ENCODE measurements at places on chromosomes 13 and 19.

- peak; percentile 7 for DNase-seq
Observed at GRCh38 chr13:72839831-72840426, 58.0 kb downstream of the PIBF1 start.

- no peak for DNase-seq
Observed at GRCh38 chr19:13083627-13084026, 19.0 kb downstream of the LYL1 start.

- peak; percentile 7 for DNase-seq
Observed at GRCh38 chr19:4583961-4584669, 24.6 kb upstream of the SEMA6B start.

GRCh38 chr19:51421229-51422052 is 4.0 kb upstream of the SIGLEC10 start:
- DNase-seq: no peak

GRCh38 chr13:107866941-107867623 is 348.3 kb downstream of the LIG4 start:
- DNase-seq: no peak

DNA sequence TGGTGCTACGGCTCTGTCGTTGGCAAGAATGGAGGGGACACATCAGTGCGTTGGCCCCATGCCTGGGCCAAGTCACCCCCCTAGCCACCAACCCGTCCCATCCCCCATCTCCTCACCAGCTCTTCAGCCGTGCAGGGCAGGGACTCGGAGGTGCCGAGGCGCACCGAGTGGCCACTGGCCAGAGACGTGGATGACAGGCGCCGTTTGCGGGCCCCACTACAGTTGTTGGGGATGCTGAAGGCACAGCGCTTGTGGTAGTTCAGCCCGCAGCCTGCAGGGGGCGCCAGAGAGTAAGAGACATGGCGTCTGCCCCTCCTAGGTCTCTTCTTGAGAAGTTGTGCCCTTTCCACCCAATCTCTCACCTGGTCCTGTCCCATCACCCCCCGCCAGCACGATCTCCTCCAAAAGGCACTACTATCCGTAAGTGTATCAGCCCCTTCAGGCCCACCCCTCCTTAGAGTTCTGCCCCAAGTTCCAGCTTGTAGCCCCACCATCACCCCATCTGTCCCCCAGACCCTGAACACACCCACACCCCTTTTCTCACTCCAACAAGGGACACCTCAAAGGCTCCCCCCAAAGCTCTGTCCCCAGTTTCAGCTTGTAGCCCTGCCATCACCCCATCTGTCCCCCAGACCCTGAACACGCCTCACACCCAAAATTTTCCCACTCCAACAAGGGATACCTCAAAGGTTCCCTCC is 12.4 kb downstream of the PRKD2 start:
- peak; percentile 69 for DNase-seq

DNA sequence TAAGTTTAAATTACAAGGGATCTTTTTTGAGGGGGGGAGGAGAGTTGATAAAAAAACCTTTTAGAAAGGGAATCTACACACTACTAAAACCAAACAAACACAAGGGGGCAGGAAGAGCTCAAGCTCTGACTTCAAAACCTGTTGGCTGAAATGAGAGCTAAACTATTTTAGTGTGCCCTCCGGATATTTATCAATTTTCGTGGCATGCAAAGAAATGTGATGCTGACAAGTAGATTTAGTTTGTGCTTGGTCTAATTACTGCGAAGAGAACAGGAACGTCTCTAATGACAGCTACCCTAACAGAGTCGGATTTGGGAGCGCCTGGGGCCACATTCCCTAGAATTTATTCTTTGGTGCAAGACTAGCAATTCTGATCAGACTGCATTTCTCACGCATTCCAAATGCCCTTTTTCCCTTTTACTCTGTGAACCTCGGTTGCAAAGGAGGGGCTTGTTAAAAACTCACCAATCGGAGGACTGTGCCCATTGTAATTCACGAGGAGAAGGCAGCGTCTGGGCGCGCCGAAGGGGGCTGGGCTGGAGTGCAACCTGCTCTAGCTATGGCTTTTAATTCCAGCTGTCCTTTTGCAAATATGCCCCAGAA is 802 bp upstream of the FREM2 start:
- no peak for DNase-seq

DNA sequence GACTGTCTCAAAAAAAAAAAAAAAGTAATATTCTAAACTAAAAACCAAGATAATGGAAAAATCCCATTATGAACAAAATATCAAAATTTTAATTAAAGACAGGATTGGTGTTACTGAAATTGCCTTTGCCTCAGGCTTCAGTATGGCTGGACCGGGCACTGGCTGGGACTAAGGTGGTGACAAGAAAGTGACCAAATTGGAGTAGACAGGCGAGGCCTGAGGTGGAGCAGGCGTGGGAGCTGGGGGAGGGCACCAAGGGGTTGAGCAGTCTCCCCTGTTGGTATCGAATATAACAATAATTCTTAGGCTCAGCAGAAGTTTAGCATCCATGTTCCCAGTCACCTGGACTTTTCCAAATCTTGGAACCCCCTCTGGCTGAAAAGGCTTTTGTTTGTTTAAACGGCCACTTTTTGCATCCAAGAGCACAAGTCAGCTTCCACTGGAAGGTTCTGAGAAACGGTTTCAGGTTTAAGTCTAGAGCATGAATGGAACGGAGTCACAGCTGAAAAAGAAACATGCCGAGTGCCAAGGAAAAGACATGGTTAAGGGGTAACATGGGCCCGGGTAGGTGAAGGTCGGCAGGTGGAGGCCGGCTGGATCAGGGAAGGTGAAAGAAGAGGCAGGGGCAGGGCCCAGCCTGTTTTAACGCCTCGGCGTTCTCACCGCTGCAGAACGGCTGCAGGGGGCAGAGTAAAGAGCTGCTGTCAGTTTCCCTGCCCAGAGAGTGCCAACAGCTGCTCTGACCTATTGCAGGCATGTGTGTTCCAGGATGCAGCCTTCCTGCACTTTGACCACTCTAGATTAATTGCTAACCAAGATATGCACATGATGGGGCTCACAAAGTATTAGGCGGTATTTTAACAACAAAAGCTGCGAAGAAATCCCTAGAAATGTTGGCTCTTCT is 104.4 kb downstream of the TM9SF2 start:
- DNase-seq: peak; percentile 21

DNA sequence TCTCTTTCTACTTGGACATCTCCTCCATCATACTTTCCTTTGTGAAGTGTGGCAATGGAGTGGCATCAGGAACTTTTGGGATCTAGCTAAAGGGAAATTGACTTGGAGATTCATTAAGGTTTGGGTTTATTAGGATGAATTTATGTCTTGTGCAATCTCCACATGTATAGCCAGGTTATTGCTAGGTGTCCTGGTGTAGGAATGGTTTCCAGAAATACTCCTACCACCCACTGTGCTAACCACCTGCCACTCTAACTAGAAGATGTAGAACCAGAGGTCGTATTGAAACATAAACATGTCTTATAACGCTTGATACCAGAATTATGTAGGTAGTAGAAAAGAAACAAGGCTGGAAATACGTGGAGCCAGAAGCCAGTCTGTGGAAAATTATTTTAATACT is 38.1 kb upstream of the MED4 start:
- DNase-seq: no peak

DNA sequence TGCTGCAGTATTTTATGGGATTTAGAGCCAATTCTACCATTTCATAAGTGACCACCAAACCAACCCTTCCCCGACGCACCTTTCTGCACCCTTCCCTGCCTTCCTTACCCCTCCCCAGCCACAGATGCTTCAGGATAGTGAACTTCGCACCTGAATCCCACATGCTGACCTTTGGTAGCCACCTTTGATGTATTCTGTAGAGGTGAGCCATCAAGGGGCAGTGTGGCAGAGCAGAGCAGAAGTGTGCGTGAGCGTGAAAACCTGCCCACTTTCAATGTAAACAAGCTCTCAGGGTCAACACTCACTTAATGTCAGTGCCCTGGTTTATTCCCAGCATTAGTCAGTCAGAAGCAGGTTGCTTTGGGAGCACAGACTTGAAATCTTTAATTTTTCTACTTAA is 107.7 kb downstream of the FRY start:
- DNase-seq: no peak

DNA sequence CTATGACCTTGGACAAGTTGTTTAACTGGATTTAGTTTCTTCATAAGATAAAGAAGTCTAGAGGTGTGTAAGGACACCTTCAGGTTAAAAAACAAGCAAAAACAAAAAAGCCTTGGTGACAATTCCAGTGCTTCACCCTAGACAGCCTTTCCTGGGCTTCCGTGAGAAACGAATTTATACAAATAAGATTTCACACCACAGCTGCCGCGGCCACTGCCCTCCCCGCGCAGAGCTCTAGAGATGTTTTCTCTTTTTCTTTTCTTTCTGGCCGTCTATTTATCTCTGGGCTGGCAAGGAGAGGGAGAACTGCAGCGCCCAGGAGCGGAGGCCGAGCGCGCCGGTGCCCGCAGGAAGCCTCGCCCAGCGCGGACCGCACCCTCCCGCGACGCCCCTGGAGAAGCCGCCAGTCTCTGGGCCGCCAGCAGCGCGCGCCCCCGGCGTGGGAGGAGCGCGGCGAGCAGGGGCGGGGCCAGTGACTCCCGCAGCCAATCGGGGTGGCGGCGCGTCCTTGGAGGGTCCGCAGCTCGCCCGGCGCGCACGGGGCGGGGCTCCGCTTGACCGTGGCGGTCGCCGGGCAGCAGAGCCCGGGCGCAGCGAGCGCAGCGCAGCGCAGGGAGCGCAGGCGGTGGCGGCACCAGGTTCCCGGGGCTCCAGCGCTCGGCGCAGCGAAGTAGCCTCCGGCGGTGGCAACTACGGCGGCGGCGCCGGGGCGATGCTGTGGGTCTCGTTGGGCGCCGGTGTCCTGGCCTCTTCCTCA is 107.0 kb downstream of the RXFP2 start:
- peak; percentile 1 for DNase-seq

- no peak for DNase-seq
Observed at GRCh38 chr19:16019691-16020448, 56.4 kb upstream of the TPM4 start.

DNA sequence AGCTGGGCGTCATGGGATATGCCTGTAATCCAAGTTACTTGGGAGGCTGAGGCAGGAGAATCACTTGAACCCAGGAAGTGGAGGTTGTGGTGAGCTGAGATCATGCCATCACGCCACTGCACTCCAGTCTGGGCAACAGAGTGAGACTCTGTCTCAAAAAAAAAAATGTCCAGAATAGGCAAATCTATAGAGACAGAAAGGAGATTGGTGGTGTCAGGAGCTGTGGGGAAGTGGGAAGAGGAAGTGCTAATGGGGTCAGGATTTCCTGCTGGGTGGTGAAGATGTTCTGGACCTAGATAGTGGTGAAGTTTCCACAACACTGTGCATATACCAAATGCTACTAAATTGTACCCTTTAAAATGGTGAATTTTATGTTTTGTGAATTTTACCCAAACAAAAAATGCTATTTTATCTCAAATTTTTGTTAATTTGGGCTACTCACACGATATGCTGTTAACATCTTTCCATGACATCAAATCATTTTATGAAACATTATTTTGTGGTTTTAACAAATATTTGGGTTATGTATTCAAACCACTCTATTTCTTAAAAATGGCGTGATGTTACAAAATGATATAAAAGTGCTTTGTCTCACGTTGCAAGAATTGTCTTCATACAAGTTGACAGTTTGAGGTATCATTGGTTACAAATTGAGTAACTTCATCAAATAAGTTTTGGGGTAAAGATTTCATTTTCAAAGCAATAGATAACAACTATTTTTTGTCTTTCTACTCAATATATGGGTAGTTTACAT is 7.4 kb upstream of the CYP4F3 start:
- DNase-seq: no peak

- no peak for DNase-seq
Observed at GRCh38 chr13:23455401-23456185, 22.1 kb upstream of the SACS start.

- peak; percentile 29 for DNase-seq
Observed at GRCh38 chr13:51895906-51896888, 34.4 kb downstream of the CCDC70 start.

DNA sequence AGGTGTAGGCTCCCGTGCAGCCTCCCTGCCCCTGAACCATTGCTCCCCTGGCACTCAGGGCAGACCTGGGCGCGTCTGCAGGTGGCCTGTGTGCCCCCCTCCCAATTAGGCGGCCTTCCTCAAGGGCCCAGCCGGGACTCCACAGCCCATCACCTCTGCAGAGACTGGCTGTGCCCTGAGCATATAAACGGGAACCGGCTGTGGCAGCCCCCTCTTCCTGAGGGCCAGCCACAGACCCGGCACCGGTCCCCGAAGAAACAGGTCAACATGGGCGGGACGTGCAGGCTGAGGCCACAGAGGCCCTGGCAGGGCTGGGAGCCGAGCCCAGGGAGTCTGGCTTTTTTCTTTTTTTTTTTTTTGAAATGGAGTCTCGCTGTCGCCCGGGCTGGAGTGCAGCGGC is 12.0 kb downstream of the PIAS4 start:
- DNase-seq: no peak

DNA sequence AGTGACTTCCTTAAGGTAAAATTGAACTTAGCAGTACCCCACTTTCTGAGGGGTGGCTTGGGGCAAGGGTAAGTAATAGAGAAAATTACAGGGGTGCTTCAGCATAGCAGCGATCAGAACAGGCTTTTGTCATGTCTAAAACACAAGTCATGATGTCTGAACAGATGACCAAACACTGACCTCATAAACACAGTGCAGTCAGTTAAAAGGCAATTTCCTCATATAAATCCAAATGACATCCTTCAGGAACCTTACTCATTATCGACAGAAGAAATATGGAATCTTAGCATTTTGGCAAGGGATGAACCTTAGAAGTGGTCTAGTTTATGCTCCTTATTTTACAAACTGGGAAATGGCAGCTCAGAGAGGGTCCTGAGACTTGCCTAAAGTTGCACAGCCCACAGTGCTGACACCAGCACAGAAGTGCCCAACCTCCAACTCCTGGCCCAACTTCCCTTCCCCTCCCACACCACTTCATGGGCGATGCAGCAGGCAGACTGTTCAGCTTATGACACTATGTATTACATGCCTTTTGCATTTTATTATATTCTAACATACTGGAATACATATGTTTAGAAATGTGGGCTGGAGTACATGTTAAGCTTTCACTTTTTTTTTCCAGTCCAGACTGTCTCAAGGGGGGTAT is 3.6 kb downstream of the GJA3 start:
- DNase-seq: no peak

DNA sequence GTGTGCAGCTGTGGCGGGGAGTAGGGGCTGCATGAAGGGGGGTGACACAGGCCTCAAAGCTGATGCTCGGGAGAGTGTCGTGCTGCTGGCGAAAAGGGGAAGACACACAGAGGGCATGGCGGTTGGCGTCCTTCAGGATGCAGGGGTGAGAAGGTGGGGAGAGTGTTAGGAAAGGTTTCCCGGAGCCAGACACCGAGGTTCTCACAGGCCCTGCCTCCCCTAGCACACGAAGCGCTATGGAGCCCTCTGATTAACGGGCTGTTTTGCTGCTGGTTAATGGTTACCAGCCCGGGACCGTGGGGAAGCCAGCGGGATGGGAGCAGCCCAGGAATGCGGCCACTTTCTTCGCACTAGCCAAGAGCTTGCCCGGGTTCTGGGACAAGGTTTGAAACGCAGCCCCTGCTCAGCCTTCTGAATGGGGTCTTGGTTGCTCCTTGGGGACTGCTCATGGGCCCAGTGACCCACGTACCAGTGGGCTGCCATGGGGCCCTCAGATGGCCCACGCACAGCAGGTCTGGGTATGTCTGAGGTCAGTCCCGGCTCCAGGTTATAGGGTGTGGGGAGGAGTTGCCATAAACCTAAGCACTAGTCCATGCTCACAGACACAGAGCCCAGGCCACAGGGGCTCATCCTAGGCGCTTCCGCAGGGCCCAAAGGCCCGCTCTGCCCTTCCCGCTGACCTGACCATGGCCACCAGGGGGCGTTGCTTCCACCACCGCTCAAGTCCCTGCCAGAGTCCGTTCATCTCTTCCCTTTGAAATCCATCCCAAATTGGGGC is 31.3 kb upstream of the ISYNA1 start:
- DNase-seq: peak; percentile 50

Measured in naive thymus-derived CD8-positive, alpha-beta T cell (primary cell).